ENCODE measurements at places on chromosomes 12 and 14.

DNA sequence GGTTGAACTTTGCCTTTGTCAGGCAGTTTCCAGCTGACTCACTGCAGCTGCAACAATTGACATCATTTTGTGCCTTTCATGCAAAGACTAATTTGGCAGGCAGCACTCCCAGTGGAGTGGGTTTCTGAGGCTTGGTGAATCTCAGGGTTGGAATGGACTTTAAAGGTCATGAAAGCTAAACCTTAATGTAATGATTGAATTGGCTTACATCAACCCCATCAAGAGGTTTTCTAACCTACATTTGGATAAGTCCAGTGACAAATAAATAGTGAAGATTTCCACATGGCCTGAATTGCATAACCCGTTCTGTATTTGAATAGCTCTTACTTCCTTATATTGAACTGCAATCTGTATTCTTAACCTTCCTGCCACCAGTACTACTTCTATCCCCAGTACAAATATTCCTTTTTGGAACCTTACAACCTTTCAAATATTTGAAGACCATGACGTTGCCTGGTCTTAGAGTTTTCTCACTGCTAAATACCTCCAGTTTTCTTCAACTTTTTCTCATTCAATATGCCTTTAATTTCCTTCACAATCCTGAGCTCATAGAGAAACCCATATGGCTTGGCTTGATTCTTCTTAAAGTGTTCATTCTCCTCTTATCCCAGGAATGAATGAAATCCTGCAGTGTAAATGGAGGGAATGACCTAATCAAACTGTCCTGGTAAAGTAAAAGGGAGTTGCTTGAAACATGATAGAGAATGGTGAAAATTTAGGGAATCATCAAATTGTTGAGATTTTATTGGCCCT is 168.1 kb upstream of the NOVA1 start:
- DNase-seq = no peak

DNA sequence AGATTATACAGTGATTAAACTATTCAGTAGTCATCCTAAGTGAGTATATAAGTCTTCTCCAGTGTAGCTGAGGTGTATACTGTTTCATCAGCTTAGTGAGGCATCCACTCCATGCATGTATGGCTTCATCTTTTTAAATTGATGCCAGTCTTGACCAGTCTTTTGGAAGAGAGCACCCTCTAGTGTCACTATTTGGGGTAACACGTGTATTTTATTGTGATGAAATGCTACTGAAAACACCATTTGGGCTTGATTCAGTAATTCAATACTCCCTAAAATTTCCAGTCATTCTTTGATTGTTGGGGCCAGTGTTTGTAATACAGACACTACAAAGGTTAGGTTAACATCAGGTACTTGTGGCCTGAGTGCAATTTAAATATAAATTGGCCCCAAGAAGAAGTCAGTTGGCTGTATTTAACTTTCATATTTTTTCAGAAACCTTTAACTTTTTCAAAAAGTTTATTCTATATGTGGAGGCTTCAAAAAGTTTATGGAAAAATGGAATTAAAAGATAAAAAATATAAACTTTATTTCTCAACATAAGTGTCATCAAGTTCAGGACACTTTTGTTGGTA is 35.3 kb downstream of the MIPOL1 start:
- DNase-seq = no peak

DNA sequence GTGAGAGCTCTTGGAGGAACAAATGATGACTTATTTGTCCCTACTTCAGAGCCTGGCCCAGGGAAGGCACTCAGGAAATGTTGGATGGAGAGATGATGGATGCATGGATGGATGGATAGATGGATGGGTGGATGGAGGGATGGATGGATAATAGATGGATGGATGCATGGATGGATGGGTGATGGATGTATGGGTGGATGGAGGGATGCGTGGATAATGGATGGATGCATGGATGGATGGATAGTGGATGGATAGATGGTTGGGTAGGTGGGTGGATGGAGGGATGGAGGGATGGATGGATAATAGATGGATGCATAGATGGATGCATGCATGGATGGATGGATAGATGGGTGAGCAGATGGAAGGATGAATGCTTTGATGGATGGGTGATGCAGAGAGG is 23.2 kb downstream of the GPR68 start:
- DNase-seq = no peak

- DNase-seq = no peak
These were observed 1117.0 kb downstream of the FLRT2 start for GRCh38 chr14:86646696-86647690.

DNA sequence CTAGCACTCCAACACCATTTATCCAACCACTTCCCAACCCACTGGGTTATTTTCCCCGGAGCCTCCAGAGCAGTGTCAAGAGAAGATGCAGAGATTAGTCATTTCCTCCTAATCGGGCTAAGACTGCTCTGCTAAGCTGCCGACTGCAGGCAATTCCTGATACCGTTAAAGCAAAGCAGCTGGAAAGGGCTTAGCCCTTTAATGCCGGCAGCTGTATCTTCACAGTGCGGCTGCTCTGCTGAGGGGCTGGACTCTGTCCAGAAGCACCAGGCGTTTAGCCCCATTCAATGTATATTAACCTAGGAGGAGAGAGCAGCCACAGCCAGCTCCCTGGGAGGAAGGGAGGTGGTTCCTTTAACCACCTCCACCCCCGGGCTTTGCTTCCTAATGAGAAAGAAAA is 11.1 kb downstream of the AQP6 start:
- DNase-seq = no peak

GRCh38 chr12:29072631-29073030 is 76.4 kb upstream of the FAR2 start:
- no peak for DNase-seq

GRCh38 chr12:82838827-82839226 is 152.1 kb downstream of the TMTC2 start:
- no peak for DNase-seq

- no peak for DNase-seq
These were observed 17.1 kb downstream of the FICD start for GRCh38 chr12:108531929-108532848.

- no peak for DNase-seq
These were observed 153.4 kb downstream of the BRMS1L start for GRCh38 chr14:35979531-35979930.

- no peak for DNase-seq
These were observed 28.2 kb downstream of the KIAA0586 start for GRCh38 chr14:58455593-58456265.

- DNase-seq = no peak
These were observed at the start of gene C14orf132 for GRCh38 chr14:96038920-96039632. Gene C14orf132 (plus strand): TSS chr14:96039362. CDS start chr14:96039501, 139 bp downstream.

All from spinal cord (tissue), 10 donors.